ENCODE measurements at places on chromosomes 5 and 9.
A peak's percentile ranks its signal among the peaks of the same experiment; 100 is the strongest.

- DNase-seq: no peak
These were observed 362.7 kb upstream of the SLC30A5 start for GRCh38 chr5:68730979-68731654.

GRCh38 chr5:143074414-143074996 lies 304.3 kb downstream of the ARHGAP26 start:
- no peak for DNase-seq

- peak; percentile 49 for DNase-seq
These were observed 238.1 kb downstream of the ROR2 start for GRCh38 chr9:91711755-91712601.

GRCh38 chr5:8382456-8382855 lies 513.5 kb downstream of the MTRR start:
- DNase-seq: no peak

DNA sequence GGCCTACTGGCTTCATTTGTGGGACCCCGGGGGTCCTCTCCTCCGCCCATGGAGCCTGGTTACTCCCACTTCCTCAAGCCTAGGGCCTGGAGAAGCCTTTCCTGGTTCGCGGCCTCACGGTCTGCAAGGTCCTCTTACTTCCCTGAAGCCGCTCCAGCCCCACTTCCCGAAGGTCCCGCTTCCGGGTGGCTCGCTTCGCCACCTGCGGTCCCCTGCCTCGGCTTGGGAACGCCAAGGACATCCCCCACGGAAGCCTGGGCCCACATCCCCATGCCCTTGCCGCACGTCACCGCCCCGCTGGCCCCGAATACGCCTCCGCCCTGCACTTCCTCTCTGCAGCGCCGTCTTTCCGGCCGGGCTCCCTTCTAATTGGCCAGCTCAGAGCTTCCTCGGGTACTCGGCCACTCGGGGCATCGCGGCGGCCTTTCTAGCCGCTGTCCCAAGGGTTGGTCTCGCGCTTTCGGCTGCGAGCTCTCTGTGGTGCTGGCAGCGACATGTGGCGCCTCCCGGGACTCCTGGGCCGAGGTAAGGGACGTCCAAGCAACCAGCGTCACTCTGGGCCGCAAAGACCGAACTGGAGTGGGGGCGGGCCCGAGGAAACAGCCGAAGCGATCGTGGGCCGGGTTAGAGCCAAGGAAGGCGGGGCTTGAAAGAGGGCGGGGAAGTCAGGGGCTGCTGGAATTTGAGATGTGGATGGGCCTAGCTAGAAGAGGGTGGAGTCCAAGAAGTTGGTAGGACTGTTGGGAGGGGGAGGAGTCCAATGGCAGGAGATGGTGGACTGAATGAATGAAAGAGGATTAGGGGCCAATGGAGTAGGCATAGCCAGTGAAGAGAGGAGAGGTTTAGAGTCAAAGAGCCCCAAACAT lies at the start of gene DELE1:
Gene DELE1, plus strand, starts transcription at position 424 of the 866 bp plus-strand sequence. Its CDS starts 71 bp downstream, at position 495.
- DNase-seq: peak; percentile 88

- DNase-seq: no peak
These were observed 339.0 kb upstream of the KIF2A start for GRCh38 chr5:61966997-61967396.

- no peak for DNase-seq
These were observed 65.9 kb downstream of the HABP4 start for GRCh38 chr9:96515621-96516470.

GRCh38 chr5:144187699-144188294 lies 17.1 kb downstream of the KCTD16 start:
- DNase-seq: peak; percentile 72

DNA sequence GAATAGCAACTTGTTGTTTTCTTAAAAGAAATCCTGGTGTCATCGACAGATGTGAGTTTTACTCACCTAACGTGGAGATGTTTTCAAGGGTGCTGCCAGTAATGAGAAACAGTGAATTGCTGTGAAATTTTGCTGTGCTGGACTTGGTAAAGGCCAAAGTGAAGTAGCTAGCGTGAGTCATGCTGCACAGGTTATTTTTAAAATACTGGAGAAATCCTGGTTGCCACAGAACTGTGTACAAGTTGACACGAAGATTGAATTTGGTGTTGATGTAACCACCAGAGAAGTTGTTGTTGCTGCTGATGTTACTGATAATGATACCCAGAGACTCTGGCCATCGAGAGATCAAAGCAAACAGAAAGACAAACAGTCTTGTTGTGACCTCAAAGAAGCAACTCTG lies 187.9 kb upstream of the NFIL3 start:
- no peak for DNase-seq

DNA sequence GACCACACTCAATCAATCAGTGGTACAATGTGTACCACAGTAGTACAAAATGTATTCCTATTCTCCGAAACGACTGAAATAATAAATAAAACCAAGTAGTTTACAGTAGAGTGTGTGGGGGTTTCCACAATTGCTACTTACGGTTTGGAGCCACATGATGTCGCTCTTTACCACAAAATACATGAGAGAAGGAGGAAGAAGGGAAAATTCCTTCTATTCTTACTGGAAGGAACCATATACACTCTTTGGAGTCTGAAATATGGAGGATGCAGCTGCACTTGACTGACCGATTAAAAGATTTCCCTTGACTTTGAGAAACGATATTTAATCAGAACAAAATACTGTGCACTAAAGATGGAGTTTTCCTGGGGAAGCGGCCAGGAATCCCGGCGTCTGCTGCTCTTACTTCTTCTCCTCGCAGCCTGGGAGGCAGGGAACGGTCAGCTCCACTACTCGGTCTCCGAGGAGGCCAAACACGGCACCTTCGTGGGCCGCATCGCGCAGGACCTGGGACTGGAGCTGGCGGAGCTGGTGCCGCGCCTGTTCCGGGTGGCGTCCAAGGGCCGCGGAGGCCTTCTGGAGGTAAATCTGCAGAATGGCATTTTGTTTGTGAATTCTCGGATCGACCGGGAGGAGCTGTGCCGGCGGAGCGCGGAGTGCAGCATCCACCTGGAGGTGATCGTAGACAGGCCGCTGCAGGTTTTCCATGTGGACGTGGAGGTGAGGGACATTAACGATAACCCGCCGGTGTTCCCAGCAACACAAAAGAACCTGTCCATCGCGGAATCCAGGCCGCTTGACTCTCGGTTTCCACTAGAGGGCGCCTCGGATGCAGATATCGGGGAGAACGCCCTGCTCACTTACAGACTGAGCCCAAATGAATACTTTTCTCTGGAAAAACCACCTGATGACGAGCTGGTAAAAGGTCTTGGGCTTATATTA lies at the start of gene PCDHA4:
Gene PCDHA4, plus strand, starts transcription at position 235 of the 942 bp plus-strand sequence.
- no peak for DNase-seq

DNA sequence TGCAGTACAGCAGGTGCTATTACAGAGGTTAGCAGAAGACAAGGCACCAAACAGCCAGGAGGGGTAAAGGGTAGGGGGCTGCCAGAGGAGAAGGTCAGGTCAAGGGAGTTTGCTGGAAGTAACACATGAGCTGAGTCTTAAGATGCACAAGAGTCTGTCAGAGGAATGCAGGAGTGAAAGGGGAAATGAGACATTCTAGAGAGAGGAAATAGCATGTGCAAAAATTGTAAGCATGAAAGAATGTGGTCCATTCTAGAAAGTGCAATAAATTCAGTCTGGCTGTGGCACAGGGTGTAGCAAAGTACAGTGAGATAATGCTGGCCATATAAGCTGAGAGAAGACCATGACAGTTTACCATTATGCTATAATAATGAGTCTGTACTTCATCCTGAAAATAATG lies 6.6 kb downstream of the GOLGA1 start:
- DNase-seq: no peak

DNA sequence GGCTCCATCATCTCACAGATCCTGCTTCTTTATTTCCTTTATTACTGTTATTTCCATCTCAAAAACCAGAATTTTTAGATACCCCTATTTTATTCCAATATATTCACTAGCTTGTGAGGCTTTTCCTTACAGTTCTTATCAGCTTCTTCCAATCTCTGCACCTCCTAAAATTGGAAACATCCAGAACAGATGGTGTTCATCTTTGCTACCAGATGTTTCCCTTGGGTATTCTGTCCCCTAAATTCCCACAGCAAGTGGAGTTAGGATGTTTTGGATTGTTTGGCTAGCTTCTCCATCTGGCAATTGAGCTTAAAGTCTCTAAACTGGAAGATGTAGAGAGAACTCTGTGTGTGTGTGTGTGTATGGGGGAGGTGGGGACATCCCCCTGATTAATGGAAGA lies 580.4 kb downstream of the DTWD2 start:
- DNase-seq: no peak

DNA sequence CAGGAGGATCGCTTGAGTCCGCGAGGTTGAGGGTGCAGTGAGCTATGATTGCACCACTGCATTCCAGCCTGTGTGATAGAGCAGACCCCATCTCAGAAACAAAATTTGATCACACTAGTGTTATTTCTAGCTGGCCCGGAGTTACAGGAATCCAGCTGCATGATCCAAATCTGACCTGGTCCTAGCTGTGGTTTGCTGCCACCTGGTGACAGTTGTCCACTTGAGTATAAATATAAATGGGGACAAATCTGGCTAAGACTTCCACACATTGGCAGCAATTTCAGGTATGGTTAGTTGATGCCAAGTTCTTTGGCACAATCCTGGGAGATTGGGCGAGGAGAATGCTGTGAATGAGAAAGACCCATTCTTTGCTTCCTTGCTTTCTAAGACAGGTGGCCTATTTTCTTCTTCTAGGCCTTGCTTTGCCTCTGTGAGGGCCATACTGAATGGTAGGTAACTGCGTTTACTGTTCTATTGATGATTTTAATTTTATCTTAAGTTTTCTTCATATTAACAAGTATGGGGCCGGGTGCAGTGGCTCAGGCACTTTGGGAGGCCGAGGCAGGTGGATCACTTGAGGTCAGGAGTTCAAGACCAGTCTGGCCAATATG lies 35.4 kb downstream of the UBE2R2 start:
- peak; percentile 62 for DNase-seq

DNA sequence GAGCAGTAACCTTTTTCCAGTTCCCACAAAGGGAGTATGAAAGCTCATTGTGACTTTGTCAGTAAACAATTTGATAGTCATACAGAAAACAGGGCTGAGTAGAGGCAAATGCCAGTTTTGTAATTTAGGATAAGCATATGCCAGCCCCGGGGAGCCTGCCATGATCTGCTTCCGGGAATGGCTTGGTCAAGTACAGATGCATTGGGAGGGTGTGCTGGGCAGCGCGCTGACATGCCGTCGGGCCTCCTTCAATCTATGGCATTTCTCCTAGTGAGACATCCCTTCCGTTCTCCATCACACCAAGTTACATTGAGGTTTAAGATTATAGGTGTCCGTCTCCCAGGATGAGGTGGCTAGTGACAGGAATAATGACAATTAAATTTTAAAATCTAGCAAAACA lies 48.6 kb downstream of the GNA14 start:
- DNase-seq: no peak

DNA sequence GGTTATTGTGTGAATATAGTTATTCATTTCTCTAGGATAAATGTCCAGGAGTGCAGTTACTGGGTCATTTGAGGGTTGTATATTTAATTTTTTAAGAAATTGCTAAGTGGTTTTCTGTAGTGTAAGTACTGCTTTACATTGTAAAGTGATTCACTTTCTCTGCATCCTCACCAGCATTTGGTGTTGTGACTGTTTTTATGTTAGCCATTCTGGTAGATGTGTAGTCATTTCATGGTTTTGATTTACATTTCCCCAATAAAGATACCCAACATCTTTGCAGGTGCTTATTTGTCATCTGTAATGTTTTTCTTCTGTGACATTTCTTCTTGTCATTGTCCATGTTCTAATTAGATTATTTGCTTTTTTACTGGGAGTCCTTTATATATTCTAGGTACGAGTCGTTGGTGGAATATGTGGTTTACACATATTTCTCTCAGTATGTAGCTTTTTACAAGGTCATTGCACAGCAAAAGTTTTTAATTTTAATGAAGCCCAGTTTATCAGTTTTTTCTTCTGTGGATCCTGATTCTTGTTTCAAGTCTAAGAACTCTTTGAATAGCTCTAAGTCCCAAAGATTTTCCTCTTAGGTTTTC lies 34.0 kb downstream of the SCGB3A1 start:
- no peak for DNase-seq

DNA sequence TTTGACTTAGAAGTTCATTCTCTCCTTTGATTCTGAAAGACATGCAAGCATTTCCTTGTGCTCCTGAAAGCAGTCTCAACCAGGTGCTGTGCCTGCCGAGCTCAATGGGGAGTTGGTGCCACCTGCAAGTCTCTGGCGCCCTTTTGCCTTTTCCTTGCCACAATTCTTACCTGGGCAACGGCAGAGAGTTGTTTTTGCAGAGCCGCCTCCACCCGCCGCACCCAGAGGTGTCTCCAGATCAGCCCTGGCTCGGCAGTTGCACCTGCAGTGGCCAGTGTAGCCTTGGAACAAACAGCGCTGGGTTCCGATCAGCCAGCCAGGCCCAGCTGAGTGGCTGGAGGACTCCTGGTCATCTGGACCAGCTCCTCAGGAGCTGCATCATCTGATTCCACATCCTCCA lies 262.9 kb downstream of the IRX2 start:
- DNase-seq: no peak

DNA sequence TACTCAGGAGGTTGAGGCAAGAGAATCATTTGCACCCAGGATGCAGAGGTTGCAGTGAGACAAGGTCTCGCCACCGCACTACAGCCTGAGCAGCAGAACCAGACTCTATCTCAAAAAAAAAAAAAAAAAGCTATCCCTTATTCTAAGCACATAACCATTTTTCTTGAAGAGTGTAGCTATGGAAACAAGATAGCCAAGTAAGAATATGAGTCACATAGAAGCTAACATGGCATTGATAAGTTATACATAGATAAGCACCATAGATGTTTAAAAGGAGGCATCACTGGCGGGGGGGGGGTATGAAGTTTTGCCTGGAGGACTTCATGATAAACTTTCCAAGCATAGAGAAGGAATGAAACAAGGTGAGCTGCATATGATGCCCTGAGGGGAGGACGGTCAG lies 26.0 kb downstream of the CHSY3 start:
- no peak for DNase-seq

DNA sequence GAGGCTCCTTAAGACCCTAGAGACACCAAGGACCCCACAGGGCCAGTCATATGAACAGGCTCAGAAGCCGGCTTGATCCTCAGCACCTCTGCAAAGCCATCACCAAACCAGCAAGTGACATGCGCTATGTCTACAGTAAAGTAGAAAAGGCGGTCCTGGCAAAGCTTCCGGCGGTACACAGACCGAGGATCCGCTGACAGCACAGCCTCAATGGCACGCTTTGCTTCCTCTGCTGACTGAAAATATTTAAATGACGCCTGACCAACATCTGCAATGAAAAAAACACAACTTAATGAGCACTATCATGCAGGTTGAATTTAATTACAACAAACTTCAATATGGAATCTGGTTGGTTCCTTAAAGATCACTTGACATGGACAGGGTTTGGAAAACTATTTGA lies 17.6 kb downstream of the TRMO start:
- DNase-seq: peak; percentile 22

DNA sequence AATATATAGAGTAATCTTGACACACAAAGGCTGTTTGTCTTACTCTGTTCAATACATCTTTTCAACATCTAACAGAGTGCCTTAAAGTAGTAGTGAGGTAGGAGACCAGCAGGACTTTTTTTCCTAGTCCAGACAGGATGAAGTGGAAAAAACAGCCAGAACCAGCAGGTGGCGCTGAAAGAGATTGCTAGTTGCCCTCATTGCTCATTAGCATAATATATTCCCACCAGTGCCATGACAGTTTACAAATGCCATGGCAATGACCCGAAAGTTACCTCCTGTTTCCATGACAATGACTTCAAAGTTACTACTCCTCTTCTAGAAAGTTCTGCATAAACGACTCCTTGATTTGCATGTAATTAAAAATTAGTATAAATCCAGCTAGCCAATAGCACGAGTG lies 387.4 kb downstream of the ACTL7B start:
- DNase-seq: no peak

- DNase-seq: no peak
These were observed 24.0 kb upstream of the GRHPR start for GRCh38 chr9:37398464-37399025.

GRCh38 chr5:135993335-135993879 lies 35.4 kb upstream of the TGFBI start:
- no peak for DNase-seq

GRCh38 chr5:31990701-31991110 lies 183.4 kb downstream of the GOLPH3 start:
- no peak for DNase-seq

Measured in activated CD8-positive, alpha-beta memory T cell treated with anti-CD3 and anti-CD28 coated beads, Interleukin-2, amount 50 U/mL, for 4 hours (primary cell).